ENCODE measurements at places on chromosomes 2 and 18. TPM values are rescaled to one million over a fixed set of nuclear protein-coding genes. Genes with fewer than 3 reads are reported as not detected.

DHRS9 gene
- 6.1 TPM for total RNA-seq

DNA sequence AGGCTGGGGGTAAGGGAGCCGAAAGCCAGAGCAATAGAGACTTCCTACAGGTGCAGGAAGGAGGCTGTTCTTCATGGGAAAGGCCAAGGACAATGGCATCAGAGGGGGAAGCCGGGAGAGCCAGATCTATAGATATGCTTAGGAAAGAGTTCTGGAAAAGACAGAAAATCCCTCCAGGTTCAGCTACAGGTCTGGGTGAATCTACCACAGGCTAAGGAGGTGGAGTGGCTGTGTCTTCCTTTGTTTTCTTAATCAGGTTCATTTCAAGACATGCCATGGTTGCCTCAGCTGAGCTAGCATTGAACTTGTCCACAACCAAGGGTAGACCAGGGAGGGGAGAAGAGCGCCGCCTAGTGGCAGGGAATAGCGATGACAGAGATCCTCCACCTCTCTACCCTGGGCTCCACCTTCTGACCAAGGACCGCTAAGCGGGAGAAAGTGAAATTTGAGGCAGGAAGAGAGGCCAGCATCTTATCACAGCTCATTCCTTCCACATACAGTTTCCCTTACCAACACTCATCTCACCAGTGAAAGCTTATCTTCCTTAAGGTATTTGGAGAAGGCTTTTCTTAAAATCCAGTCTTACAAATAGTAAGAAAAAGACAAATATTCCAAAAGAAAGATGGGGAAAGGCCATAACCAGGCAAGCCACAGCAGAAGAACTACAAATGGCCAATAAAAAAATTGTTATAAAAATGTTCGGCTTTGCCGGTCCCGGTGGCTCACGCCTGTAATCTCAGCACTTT, 74.2 kb downstream of the VIT start:
- no peaks in the 10 kb centered on the region for H3K4me1 ChIP-seq
- no peaks in the 10 kb centered on the region for H3K36me3 ChIP-seq
- no peaks in the 10 kb centered on the region for H3K27me3 ChIP-seq
- peak; percentile 57 for DNase-seq
- no peak overlapping the region for H3K4me3 ChIP-seq
- no peak overlapping the region for H3K27ac ChIP-seq

ALPI gene
- total RNA-seq, result not detected

DNA sequence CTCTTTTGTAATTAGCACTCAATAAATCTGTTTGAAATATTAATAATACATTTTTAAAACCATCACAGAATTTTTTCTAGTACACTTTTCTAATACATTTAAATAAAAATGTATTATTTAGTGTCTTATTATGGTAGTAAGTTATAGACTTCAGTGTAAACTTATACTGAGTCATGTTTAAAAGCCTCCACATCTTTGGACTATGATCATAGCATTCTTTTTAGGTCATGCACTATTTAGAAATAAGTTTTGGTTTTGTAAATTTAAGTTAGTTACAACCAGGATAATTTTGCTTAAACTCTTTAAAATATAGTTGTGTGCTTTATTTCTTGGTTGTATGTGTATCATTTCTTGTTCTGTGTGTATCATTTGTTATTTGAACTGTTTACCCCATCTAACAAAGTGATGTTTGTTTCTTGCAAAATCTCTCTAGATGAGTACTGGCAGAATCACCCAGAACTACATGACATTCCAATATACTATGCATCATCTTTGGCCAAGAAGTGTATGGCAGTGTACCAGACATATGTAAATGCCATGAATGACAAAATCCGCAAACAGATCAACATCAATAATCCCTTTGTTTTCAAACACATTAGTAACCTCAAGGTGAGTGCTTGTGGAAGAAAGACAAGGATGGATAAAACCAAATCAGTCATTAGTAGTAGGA, 16.7 kb downstream of the CPSF3 start:
- no peaks in the 10 kb centered on the region for H3K4me1 ChIP-seq
- no peak overlapping the region for H3K27ac ChIP-seq
- H3K4me3 ChIP-seq, result no peak overlapping the region
- no peaks in the 10 kb centered on the region for H3K27me3 ChIP-seq
- DNase-seq, result no peak

SDC1 gene
- total RNA-seq, result 90.0 TPM

GRCh38 chr2:172211512-172211911, 108.8 kb upstream of the DLX2 start:
- H3K27ac ChIP-seq, result no peak overlapping the region
- H3K4me1 ChIP-seq, result no peaks in the 10 kb centered on the region
- H3K4me3 ChIP-seq, result no peak overlapping the region

- no peaks in the 10 kb centered on the region for H3K4me1 ChIP-seq
- H3K4me3 ChIP-seq, result no peak overlapping the region
- no peaks in the 10 kb centered on the region for H3K27me3 ChIP-seq
- no peaks in the 10 kb centered on the region for H3K36me3 ChIP-seq
- H3K27ac ChIP-seq, result no peak overlapping the region
These were observed 431.8 kb upstream of the MYT1L start for GRCh38 chr2:2762913-2763312.

GRCh38 chr2:112021781-112022231, 33.3 kb upstream of the TMEM87B start:
- H3K36me3 ChIP-seq, result peaks cover 33% of the 10 kb centered on the region
- no peaks in the 10 kb centered on the region for H3K4me1 ChIP-seq
- H3K4me3 ChIP-seq, result no peak overlapping the region
- no peaks in the 10 kb centered on the region for H3K27me3 ChIP-seq
- no peak for DNase-seq
- no peak overlapping the region for H3K27ac ChIP-seq

Data from lower lobe of right lung (tissue), 2 donors.